ENCODE measurements at places on chromosomes 5 and 9.

- peaks cover 25% of the 10 kb centered on the region for H3K27me3 ChIP-seq
- no peak for DNase-seq
- H3K4me3 ChIP-seq, result no peak overlapping the region
- no peaks in the 10 kb centered on the region for H3K36me3 ChIP-seq
These were observed 6.8 kb upstream of the ANKRD33B start for GRCh38 chr5:10556893-10557746.

GRCh38 chr5:178068293-178068692 lies 45.0 kb upstream of the N4BP3 start:
- H3K4me3 ChIP-seq, result no peak overlapping the region
- H3K4me1 ChIP-seq, result peaks cover 6% of the 10 kb centered on the region
- peaks cover 4% of the 10 kb centered on the region for H3K27me3 ChIP-seq
- H3K27ac ChIP-seq, result no peak overlapping the region
- DNase-seq, result no peak
- no peaks in the 10 kb centered on the region for H3K36me3 ChIP-seq

- peak overlapping the region; percentile 72 for H3K4me3 ChIP-seq
- H3K27me3 ChIP-seq, result peaks cover 11% of the 10 kb centered on the region
- peak overlapping the region; percentile 84 for H3K27ac ChIP-seq
- no peaks in the 10 kb centered on the region for H3K36me3 ChIP-seq
- DNase-seq, result peak; percentile 34
These were observed 12.8 kb upstream of the MTAP start for GRCh38 chr9:21789541-21790037.

DNA sequence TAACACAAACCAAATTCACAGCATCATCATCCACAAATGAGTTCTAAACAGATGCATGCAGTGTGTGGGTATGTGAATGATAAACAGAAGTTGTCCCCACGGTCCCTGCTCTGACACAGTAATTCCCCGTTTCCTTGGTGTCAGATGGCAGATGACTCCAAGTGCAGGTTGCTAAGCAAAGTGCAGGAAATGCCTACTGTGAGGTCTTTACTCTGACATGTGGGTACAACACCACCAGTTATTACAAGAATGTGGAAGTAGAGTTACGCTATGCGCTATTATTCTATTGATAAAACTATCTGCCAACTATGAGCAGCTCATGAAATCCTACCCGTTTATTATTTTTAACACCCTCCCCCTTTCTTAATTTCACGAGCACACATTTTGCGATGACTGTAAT lies 448.9 kb downstream of the BNC2 start:
- H3K4me3 ChIP-seq, result no peak overlapping the region
- H3K36me3 ChIP-seq, result no peaks in the 10 kb centered on the region
- no peak for DNase-seq
- no peaks in the 10 kb centered on the region for H3K4me1 ChIP-seq
- H3K27ac ChIP-seq, result no peak overlapping the region
- no peaks in the 10 kb centered on the region for H3K27me3 ChIP-seq

DNA sequence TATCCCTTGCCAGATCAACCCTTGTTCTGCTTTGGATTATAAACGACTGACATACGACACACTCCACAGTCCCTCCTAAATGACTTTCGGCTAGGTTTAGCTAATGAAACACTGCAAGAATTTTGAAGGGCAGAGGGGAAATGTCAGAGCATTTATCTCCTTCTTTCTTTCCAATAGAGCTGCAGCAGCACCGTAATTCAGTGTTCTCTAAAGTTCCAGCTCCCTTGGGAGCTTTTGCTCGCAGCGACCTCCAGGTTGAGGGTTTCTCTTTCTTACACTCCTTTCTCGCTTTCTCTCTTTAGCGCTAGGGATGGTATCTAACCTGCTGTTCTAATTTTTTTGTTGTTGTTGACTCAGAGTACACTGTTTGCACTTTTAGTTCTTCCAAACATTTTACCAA lies 467.1 kb upstream of the ST8SIA4 start:
- H3K4me1 ChIP-seq, result no peaks in the 10 kb centered on the region
- DNase-seq, result no peak
- H3K4me3 ChIP-seq, result no peak overlapping the region
- H3K36me3 ChIP-seq, result no peaks in the 10 kb centered on the region
- no peak overlapping the region for H3K27ac ChIP-seq

GRCh38 chr5:172428224-172429166 lies 25.8 kb downstream of the SH3PXD2B start:
- no peaks in the 10 kb centered on the region for H3K4me1 ChIP-seq
- peaks cover 10% of the 10 kb centered on the region for H3K27me3 ChIP-seq
- no peak for DNase-seq
- H3K27ac ChIP-seq, result no peak overlapping the region
- no peaks in the 10 kb centered on the region for H3K36me3 ChIP-seq

GRCh38 chr5:125746917-125747316 lies 676.3 kb upstream of the GRAMD2B start:
- no peak overlapping the region for H3K27ac ChIP-seq
- H3K36me3 ChIP-seq, result no peaks in the 10 kb centered on the region
- H3K27me3 ChIP-seq, result no peaks in the 10 kb centered on the region
- DNase-seq, result no peak

DNA sequence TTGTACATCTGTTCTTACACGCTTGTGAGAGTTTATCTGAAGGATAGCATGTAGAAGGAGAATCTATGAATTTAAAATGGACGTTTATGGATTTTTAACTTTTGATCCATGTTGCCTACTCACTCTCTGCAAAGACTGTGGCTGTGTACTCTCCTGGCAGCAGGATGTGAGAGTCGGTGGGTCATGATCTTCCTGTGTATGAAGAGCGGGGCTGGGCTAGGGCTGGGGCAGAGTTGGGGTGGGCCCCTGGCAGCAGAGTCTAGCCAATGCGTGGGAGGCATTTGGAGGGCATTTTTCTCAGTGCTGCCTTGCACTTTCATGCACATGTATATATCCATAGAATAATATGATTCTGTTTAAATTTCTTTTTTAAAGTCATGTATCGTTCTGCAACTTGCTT lies 24.0 kb upstream of the DAB2IP start:
- no peaks in the 10 kb centered on the region for H3K4me1 ChIP-seq
- H3K4me3 ChIP-seq, result no peak overlapping the region
- no peak for DNase-seq
- no peaks in the 10 kb centered on the region for H3K36me3 ChIP-seq

- H3K36me3 ChIP-seq, result peaks cover 8% of the 10 kb centered on the region
- no peak overlapping the region for H3K27ac ChIP-seq
- H3K4me3 ChIP-seq, result no peak overlapping the region
- no peaks in the 10 kb centered on the region for H3K27me3 ChIP-seq
These were observed 477.5 kb downstream of the TLE4 start for GRCh38 chr9:80049096-80049782.

DNA sequence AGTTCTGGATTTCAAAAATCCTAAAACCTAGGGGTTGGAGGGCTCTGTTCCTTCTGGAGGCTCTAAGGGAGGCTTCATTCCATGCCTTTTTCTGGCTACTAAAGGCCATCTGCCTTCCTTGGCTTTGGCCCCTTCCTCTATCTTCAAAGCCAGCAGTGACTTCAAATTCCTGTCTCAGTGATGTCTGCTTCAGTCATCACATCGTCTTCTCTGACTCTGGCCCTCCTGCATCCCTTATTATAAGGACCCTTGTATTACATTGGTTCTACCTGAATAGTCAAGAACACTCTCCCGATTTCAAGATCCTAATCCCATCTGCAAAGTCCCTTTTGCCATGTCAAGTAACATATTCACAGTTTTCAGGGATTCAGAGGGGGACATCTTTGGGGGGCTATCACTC lies 60.3 kb downstream of the GNA14 start:
- H3K36me3 ChIP-seq, result no peaks in the 10 kb centered on the region
- no peak for DNase-seq
- no peaks in the 10 kb centered on the region for H3K27me3 ChIP-seq
- no peak overlapping the region for H3K4me3 ChIP-seq
- no peak overlapping the region for H3K27ac ChIP-seq

DNA sequence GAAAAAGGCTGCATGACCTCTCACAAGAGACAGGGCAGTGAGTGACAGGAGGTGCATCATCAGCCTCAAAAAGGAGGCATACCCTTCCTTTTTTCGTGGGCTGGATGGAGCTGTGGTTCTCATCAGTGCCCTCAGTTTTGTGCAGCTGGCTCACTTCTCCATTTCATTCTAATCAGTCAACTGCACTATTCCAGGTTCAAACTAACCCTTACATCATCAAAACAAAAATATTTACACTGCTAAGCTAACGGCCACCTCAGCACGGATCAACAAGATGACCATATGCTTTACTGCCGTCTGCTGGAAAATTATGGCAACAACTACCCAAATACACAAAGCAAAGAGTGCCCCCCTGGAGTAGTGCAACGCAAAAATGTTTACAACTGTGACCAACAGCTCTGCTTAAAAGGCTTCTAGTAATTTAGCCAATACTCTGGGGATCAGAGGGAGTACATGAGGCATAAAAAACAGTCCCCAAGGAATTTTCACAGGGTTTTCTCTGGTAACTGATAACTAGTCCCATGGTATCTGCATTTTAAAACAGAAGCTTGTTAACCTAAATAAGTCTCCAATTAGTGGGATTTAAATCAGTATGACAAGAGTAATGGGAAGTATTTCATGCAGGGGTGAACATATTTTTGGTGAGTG lies 10.8 kb downstream of the KCNV2 start:
- peak; percentile 2 for DNase-seq
- no peak overlapping the region for H3K4me3 ChIP-seq
- H3K4me1 ChIP-seq, result no peaks in the 10 kb centered on the region
- peaks cover 2% of the 10 kb centered on the region for H3K36me3 ChIP-seq
- H3K27ac ChIP-seq, result no peak overlapping the region

DNA sequence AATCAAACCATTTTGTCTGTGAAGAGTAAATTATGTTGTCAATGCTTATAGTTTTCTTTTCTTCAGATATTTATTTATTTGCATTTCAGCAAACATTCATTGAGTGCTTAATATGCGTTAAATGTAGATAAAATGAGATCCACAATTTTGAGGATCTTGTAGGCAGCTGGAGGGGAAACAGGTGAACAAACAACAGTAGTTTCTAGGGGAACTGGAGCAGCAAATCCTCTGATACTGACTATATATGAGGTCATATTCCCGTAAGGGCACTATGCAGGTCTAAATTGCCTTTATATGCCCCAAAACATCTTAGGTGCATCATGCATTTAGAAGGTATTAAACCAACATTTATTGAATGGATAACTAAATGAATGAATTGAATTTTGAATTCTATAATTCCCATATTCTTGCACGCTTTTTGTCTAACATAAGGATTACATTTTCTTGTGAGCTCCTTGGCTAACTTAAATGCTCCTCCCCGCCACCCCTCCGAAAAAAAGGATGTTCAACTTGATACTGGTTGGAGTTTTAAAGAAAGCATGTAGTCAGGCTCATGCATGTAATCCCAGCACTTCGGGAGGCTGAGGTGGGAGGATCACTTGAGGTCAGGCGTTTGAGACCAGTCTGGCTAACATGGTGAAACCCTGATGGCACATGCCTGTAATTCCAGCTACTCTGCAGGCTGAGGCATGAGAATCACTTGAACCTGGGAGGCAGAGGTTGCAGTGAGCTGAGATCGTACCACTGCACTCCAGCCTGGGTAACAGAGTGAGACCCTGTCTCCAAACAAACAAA lies 299.8 kb downstream of the TMEM38B start:
- H3K27me3 ChIP-seq, result no peaks in the 10 kb centered on the region
- H3K4me1 ChIP-seq, result no peaks in the 10 kb centered on the region
- H3K27ac ChIP-seq, result no peak overlapping the region
- no peak overlapping the region for H3K4me3 ChIP-seq

DNA sequence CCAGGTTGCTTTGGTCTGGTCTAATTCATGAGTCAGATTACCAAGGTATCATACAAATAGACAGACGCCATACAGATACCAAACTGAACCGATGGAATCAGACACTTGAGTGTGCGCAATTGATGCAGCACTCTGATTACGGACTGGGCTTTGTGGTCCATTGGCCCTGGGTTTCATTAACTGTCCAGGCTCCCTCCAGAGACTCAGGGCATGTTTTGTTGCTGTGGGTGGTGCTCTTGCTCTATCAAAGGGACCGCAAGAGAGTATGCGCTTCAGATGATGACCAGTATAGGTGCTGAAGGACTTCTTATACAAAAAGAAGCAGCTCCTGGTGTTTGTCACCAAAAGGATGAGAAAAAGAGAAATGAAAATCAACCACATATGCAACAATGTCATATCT lies 36.9 kb upstream of the ANKRD55 start:
- no peak overlapping the region for H3K27ac ChIP-seq
- no peaks in the 10 kb centered on the region for H3K36me3 ChIP-seq
- H3K4me3 ChIP-seq, result no peak overlapping the region
- peaks cover 19% of the 10 kb centered on the region for H3K4me1 ChIP-seq
- H3K27me3 ChIP-seq, result no peaks in the 10 kb centered on the region
- DNase-seq, result no peak

DNA sequence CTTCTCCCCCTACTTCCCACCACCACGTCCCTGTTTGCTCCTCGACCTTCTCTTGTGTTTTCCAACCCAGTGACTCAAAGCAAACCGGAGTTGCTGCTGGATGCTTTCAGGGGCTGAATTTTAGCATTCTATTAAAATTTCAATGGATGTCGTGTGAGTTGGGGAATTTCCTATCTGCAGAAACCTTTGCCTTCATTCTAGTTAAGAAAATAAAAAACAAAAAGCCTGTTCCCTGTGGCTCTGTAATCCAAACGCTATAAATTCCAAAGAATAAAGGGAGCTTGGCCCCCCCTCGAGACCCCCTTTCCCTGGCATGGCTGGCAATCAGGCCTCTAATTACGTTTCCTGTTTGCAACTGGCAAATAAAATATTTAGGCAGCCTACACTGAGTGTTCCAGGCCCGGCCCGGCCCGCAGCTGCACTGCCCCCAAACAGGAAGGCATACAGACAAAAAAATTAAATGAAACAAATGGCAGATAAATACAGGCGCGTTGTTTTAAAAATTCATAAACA lies 139.4 kb upstream of the PPP1R26 start:
- no peaks in the 10 kb centered on the region for H3K27me3 ChIP-seq
- no peak overlapping the region for H3K4me3 ChIP-seq
- H3K4me1 ChIP-seq, result no peaks in the 10 kb centered on the region
- DNase-seq, result no peak
- H3K27ac ChIP-seq, result no peak overlapping the region
- no peaks in the 10 kb centered on the region for H3K36me3 ChIP-seq

DNA sequence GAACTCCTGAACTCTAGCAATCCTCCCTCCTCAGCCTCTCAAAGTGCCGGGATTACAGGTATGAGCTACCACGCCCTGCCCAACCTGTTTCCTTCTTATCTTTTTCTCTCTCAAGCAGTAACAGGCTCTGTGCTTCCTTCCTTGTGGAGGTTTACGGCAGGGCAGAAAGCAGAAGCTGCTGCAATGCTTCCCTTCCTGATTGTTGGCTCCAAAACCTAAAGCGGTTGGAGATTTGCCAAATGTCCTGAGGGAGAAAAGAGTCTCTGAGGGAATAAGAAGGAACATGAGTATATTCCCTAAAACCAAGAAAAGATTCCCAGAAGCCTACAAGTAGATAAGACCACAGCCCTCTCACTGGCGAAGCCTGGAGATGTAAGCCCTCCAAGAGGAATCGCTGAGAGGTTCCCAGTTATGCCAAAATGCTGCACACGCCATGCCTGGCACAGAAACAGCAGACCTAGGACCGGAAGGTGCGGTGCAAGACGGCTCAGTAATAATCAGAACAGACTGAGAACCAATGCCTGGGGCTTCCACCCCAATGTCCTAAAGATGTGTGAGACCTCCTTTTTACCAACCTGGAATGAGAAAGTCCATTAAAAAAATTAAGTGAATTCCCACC lies 73.2 kb downstream of the APTX start:
- H3K4me1 ChIP-seq, result no peaks in the 10 kb centered on the region
- H3K27ac ChIP-seq, result no peak overlapping the region
- H3K4me3 ChIP-seq, result no peak overlapping the region
- peaks cover 6% of the 10 kb centered on the region for H3K27me3 ChIP-seq

- peaks cover 30% of the 10 kb centered on the region for H3K36me3 ChIP-seq
- H3K4me1 ChIP-seq, result peaks cover 3% of the 10 kb centered on the region
- no peaks in the 10 kb centered on the region for H3K27me3 ChIP-seq
- H3K27ac ChIP-seq, result no peak overlapping the region
- no peak for DNase-seq
These were observed 26.6 kb downstream of the MRPL22 start for GRCh38 chr5:154967421-154968024.
